ENCODE measurements at places on chromosomes 13 and 19. TPM values are rescaled to one million over a fixed set of nuclear protein-coding genes. Genes with fewer than 3 reads are reported as not detected.

Gene CD37
- not detected for total RNA-seq

DNA sequence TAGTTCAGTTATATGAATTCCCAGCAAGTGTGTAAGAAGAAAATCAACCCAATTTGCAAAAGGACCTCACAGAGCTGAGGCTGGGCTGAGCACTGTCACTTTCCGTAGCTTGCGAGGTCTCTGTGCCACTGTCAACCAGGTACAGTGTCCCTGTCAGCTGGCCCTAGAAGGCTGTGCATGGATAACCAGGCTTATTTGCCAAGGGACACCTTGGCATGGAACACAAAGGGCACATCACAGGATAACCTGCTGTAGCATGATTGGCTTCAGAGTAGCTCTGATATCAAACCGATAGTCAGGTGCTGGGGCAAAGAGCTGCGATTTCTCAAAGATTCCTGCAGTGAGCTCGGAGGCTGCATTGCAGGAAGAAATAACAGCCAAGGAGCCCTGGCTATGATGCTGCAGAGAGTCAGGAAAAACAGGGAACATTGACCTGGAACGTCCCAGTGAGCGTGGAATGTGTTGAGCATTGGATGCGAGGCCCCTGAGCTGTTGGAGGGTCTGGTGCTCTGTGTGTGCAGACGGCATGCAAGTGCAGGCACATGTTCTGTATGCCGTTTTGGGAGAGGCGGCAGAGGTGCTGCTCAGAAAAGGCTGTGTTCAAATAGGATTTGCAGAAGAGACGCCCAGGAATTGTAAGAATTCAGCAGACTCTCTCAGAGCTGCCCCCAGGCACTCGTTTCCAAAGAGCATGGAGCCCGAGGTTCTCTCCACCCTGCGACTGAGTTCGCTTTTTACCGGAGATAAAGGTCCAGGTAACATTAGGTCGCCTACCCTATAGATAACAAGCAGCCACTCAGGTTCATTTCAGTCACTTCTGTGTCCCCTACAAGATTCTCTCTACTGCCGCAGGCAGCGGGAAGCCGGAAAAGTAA is 213.5 kb upstream of the IRS2 start:
- DNase-seq = no peak

- DNase-seq = no peak
Measured at GRCh38 chr19:47581605-47582319, 8.8 kb upstream of the ZNF541 start.

Gene ZNF878
- total RNA-seq = not detected
